PC-9 (cell line): ENCODE measurements at places on chromosomes 3 and 15.

DNA sequence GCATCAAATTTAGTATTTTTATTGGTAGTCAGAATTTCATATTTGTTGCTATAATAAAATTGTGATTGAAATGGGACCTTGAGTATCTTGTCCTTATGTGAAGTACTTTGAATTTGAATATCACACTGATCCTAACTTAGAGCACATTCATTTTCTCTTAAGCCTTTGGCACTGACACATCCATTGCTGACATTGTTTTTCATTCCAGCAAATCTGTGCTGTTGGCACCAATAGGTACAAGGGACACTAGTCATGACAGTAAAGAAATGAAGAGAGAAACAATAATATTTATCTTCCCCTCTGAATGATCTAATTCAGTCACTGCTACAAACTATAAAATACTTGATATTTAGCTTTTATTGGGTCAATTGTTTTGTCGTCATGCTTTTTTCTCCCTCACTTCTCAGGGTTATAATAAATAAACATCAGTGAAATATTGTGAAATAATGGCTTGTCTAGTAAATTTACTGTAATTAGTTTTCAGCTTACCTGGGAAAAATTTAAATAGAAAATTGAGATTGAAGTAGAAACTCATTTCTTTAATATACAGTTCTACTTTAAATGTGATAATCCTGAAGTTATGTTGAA, 166.8 kb upstream of the MLF1 start:
- no peak for DNase-seq

GRCh38 chr3:13477943-13478342, 2.2 kb upstream of the HDAC11 start:
- DNase-seq: no peak

GRCh38 chr15:31042751-31043150, 51.3 kb upstream of the MTMR10 start:
- DNase-seq: no peak

DNA sequence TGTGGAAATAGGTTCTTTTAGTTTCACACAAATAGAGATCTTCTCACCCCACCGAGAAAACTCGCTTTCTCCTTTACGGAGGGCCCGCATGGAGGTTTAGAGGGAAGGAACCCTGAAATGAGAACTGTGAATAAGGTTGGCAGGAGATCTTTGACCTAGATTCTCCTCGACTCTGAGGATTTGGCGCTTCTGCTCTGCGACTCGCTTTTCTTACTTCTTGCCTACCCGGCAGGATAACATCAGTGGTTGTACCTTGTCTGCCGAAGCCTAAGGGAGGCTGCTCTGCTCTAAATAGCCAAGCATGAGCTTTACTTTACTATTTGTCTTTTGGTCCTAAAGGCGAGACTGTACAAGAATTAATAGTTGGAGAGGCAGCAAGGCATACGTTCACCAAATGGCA, 473.3 kb upstream of the TPRG1 start:
- no peak for DNase-seq

DNA sequence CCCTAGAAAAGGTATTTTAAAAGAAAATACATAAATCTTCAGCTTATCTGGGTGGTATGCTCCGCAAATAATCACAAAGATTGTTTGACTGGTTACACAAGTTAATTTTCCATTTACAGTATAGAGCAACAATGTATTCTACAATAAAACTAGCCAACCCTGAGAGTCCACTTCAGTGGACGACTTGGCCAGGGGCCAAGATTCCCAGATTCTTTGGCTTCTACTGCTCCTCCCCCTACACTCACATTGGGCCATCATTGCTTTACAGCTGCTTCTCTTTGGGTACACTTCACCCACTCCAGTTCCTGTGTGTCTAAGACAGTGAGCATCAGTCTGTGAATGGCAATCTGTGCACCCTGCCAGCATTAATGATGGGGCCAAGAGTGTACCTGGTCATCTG, 17.2 kb upstream of the PRICKLE2 start:
- DNase-seq: no peak

GRCh38 chr15:41581110-41581509, 22.1 kb downstream of the TYRO3 start:
- peak; percentile 83 for DNase-seq
